ENCODE measurements at places on chromosomes 5 and 9.

DNA sequence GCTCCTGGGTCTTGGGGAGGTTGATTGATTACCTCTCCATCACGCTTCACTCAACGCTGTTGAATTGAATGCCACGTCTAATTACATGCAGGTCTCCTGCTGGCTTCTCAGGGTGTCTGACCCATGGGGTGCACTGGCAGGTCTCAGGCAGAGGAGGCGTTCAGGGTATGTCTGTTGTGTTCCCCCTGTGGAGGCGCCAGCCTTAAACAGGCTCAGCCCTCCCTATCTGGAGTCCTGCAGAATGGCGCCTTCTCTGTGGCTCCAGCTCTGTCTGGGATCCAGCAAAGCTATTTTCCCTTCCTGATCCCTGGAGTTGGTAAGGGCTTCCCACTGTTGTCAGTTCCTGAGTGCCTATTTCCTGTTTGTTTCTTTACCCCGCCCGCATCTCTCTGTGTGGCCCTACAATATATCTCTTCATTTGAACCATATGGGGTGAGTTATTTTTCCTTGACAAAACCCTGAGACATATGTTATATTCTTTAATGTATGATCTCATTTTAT, 150.0 kb downstream of the NTRK2 start:
- no peak for DNase-seq

- no peak for DNase-seq
Measured at GRCh38 chr9:125902831-125903512, 155.8 kb downstream of the PBX3 start.

- DNase-seq: no peak
Measured at GRCh38 chr5:157300564-157300963, 34.6 kb downstream of the CYFIP2 start.

- DNase-seq: no peak
Measured at GRCh38 chr5:140513124-140513523, 34.3 kb upstream of the EIF4EBP3 start.

GRCh38 chr5:17918373-17919104, 284.3 kb downstream of the TAF11L14 start:
- DNase-seq: no peak

DNA sequence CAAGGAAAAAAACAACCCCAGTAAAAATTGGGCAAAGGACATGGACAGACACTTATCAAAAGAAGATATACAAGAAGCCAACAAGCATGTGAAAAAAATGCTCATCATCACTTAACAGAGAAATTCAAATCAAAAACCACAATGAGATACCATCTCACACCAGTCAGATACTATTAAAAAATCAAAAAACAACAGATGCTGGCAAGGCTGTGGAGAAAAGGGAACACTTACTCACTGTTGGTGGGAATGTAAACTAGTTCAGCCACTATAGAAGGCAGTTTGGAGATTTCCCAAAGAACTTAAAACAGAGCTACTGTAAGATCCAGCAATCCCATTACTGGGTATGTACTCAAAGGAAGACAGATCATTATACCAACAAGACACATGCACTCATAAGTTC, 157.4 kb downstream of the EDIL3 start:
- no peak for DNase-seq

DNA sequence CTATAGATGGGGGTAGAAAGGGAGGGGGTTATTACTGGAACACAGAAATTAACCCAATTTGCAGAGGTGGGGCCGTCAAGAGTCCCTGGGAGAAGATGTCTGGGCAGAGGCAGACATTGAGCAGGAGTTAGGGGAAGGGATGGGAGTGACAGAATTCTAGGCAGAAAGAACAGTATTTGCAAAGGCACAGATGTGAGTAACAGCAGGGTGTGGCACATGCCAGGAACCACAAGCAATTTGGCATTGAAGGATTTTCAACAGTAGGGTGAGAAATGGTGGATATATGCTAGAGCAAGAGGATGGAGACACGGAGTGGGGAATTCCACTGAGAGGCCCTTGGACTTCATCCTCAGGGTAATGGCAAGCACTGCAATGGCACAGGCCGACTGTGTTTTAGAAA, 71.6 kb upstream of the FRRS1L start:
- DNase-seq: no peak

Data from activated naive CD4-positive, alpha-beta T cell treated with anti-CD3 and anti-CD28 coated beads, Interleukin-2, amount 50 U/mL, for 72 hours (primary cell).